ENCODE measurements at places on chromosomes 6 and 20.
A peak's percentile ranks its signal among the peaks of the same experiment; 100 is the strongest.

GRCh38 chr6:127192911-127193541 lies 73.6 kb upstream of the RNF146 start:
- DNase-seq, result no peak

DNA sequence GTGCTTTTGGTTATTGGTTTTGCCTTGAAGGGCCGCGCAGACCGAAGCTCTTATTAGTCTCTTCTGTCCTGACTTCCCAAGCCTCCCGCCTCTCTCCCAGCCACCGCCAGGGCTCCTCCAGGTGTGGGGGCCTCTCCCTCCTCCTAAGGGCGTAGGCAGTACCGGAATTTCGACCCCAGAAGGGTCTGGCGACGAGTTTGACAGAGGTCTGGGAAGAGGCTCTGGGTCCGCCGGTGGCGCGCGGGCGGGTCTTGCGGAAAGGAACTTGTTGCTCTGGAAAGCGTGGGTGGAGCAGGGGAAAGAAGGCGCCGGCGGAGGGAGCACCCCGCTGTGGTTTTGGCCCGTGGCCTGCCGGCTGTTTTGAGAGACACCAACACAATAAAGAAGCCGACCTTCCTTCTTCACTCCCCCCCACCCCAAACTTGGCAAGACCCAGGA lies 1.8 kb downstream of the PCSK2 start:
- peak; percentile 70 for DNase-seq

- DNase-seq, result no peak
These were observed 20.5 kb upstream of the LTV1 start for GRCh38 chr6:143822584-143823024.

- DNase-seq, result no peak
These were observed 12.5 kb downstream of the WDR27 start for GRCh38 chr6:169689287-169689686.

- no peak for DNase-seq
These were observed 214.9 kb upstream of the HDDC2 start for GRCh38 chr6:125516644-125517043.

DNA sequence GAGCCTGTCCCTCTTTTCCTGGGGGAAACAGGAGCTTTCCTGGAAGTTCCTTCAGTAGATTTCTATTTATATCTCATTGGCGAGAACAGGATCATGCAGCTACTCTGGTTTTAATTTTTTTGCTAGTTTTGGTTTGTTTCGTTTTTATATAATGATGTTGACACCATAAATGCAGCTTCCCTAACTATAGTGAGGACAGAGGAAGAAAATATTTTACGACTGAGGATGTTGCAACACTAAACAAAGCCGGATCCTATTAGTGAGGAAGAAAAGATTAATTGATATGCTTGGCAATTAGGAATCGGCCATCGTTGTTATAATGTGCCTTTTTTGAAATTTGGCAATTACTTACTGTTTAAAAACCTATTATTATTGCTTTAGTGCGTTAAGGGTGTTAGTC lies 16.6 kb downstream of the KDM1B start:
- DNase-seq, result no peak

DNA sequence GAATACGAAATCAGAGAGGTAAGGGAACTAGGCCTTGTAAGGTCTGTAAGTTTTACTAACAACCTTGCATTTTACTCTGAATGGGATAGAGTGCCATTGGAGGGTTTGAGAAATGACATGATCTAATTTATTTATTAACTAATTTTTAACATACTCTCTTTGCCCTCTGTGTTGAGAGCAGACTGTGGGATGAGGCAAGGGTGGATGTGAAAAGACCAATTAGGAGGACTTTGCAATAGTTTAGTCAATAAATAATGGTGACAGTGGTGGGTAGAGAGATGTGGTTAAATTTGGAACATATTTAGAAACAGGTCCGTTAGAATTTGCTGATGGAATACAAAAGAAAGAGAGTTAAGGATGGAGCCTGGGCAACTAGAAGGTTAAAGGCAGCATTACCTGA lies 60.0 kb downstream of the MKKS start:
- no peak for DNase-seq

- DNase-seq, result no peak
These were observed 29.6 kb downstream of the QKI start for GRCh38 chr6:163444077-163444476.

DNA sequence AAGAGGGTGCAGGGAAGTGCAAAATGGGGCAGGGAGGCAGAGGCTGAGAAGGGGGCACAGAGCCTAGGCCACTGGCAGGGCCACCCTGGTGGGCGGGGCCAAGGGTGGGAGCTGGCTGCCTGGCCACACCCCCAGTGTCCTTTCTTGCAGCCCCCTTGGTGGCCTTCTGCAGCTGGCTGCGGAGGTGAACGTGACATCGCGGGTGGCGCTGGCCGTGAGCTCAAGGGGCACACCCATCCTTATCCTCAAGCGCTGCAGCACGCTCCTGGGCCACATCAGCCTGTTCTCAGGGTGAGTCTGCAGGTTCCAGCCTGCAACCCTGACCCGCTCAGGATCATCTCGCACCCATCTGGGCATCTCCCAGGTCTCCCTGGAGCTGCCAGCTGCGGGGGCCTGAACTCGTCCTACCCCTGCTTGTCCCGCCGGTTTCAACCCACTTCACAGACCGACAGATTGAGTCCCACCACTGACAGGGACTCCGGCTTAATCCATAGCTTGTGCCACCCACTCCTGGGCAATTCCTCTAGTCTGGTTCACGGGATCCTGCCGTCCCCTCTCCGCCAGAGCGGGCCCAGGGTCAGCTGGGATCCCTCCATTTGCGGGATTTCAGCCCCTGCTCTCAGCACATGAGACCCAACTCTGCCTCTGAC lies 6.2 kb downstream of the BPIFB3 start:
- DNase-seq, result no peak

- DNase-seq, result peak; percentile 84
These were observed 169.3 kb upstream of the ZNF337 start for GRCh38 chr20:25865715-25866656.

GRCh38 chr6:167907837-167908681 lies 81.3 kb downstream of the AFDN start:
- peak; percentile 38 for DNase-seq

DNA sequence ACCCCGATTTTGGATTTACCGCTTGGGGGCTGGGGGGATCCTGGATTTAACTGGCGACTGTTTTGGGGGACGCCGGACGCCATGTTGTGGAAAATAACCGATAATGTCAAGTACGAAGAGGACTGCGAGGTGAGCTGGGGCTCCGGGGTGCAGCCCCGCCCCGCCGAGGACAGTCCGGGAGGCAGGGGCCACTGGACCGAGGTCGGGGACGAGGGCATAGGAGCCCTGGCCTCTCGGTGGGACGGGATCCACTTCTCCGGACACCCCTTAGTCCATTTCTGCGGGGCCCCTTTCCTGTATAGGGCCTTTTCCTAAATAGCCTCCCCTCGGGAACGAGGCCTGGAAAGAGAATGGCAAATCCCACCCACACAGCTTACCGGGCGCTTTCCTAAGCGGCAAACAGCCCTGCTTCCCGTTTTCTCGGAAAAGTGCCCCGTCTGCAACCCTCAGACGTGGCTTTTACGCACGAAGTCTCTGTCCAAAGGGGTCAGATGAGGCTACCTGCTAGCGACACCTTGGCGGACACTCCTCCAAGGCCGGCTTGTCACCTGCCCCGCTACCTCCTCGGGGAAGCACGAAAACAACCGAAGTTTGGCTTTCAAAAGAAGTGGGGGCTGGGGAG lies 469 bp downstream of the TFAP2C start:
- no peak for DNase-seq

DNA sequence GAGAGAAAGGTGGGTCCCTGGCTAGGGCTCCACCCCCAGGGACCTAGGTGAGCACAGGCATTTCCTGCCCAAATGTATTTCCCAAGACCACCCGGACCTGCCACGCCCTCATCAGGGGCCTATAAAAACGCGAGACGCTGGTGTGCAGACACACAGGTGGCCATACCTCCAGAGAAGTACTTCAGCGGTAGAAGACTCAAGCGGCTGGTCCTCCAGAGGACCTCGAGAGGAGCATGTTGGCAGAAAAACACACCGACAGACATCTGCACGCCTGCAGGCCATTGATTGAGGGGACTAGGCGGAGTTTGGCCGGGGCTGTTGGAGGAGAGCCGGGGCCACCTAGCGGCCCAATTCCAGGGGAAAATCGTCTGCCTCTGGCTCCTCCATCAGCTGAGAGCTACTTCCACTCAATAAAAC lies 695.8 kb upstream of the MMS22L start:
- peak; percentile 1 for DNase-seq

DNA sequence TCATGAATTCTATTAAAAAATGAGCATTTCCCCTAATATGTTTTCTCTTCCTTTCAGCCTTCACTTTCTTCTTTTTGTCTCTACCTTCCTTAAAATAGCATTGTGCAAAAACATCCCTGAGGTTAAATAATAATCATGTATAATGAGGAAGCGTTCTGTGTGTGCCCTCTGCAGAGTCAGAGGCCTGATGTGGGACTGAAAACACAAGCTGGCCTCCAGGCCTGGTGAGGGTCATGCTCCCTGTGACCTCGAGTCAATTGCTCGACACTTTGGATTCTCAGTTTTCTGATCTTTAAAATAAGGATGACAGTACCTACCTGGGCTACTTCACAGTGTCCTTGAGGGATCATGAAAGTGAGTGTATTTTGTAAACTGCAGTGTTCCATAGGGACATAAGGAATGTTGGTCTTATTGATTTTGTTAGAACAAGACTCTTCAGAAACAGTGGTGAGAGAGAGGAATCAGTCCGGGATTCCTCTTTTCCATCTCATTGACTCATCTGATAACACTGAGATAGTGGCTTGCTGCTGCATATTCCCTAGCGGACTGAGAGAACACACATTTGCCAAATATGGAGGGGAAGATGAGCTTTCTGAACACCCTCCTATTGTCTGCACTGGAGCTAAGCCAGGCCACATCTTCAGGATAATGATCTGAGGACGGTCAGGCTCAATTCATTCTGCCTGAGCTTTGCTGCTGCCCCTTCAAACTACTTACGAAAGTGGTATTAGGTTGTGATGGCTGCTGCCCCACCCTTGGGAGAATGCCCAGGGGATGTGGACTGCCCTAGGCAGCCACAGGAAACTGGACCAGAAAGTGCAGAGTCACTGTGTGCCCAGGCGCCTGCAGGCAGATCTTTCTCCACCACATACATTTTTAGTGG lies 39.6 kb upstream of the PDE7B start:
- DNase-seq, result no peak

GRCh38 chr20:39188266-39188765 lies 226.2 kb downstream of the DHX35 start:
- DNase-seq, result no peak

DNA sequence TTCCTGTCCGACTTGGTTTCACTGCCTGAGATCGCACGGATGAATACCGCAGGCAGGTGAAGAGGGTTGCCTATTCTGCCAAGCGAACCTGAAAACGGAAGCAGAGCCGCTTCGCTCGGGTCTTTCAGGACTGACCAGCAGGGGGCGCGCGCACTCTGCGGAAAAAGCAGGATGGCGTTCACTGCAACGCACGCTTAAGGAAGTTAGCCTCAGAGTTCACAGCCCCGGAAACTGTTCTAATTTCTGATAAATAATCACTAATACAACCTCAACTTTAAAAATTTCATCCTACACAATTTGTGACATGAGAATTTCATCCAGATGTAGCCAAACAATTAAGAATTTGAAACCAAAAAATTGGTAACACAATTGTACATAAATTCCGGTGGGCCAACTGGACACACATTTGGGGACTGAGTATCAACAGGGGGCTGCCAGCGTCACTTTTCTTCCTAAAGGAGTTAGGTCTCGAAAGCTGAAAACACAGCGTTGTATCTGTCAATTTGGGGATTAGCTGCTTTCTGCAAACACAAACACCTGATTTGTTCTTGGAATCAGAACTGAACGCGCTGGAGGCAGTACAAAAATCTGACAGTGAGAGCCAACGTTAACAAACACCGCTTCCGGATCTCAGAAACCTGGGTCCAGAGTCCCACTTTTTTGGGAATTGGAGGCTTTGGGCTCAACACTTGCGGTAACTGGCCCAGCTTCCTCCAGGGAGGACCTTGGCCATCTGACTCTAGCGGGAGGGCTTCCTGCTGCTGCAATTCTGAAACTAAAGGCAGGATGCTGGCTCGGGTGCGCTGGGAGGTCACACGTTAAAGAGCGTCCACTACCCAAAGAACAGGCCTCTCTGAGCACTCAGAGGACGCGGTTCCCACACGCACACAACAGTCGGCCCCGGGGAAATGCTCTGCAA lies 8.8 kb downstream of the PXDC1 start:
- peak; percentile 85 for DNase-seq

DNA sequence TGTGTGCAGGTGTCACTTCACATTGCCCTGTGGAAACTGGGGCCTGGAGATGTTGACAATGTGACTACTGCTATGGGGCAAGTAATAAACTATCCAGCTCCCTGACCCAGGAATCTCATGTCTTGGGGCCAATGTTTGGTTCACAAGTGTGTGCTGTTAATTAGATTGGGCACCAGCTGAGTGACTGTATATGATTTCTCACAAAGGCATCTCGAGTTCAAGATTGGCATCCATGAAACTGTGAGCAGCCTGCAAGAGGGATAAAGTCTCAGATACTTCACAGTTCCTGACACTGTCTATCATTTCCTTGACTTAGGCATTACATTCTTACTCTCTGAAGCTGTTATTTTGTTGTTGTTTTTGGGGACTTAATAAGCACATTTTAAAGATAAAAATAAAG lies 264.0 kb downstream of the PRKN start:
- DNase-seq, result no peak

DNA sequence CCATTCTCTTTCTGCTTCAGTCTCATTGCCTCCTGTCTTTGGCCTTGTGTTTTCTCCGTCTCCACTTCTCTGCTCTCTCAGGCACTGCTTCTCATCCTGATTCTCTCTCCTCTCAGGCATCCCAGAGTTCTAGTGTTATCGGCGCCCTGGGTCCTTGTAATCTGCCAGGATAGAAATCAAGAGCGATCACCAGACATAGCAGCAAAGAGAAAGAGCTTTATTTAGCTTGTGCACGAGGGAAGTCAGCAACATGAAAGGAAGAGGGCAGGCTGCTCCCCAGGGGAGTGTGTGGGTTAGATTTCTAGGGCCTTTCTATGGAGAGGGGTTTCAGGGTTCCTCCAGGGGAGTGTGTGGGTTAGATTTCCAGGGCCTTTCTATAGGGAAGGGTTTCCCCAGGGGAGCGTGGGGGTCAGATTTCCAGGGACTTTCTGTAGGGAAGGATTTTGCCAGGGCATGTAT lies 32.5 kb downstream of the SUN5 start:
- no peak for DNase-seq

DNA sequence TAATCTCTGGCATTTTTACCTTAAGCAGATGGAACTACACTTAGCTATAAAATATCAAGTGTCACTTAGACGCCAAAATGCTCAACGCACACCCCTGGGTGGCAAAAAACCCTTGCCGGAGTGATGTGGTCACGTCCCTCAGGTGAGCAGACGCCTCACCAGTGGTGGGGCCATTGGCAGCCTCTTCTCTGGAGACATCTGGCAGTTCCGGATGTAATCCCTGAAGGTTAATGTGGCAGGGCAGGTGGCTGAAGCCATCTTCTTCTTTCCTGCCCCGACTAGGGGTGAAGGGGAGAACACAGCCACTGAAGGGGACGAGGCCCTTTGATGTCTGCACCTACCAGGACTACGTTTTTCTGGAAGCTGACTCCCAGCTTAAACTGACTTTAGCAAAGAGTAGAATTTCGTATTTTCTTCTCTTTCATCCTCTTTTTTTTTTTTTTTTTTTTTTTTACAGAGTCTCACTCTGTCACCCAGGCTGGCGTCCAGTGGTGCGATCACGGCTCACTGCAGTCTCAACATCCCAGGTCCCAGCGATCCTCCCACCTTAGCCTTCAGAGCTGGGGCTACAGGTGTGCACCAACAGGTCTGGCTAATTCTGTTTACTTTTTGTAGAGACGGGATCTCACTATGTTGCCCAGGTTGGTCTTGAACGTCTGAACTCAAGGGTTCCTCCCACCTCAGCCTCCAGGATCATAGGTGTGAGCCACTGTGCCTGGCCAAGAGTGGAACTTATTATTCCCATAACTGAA lies 152.1 kb downstream of the TTLL2 start:
- DNase-seq, result no peak

- no peak for DNase-seq
These were observed at the start of gene RBM24 for GRCh38 chr6:17281100-17281496. RBM24 (plus strand) TSS chr6:17281361; CDS start chr6:17281582, 221 bp downstream.

All from NCI-H510A treated with DMSO at 0.1 percent for 48 hours (cell line).